ENCODE measurements at places on chromosomes 4 and X.

DNA sequence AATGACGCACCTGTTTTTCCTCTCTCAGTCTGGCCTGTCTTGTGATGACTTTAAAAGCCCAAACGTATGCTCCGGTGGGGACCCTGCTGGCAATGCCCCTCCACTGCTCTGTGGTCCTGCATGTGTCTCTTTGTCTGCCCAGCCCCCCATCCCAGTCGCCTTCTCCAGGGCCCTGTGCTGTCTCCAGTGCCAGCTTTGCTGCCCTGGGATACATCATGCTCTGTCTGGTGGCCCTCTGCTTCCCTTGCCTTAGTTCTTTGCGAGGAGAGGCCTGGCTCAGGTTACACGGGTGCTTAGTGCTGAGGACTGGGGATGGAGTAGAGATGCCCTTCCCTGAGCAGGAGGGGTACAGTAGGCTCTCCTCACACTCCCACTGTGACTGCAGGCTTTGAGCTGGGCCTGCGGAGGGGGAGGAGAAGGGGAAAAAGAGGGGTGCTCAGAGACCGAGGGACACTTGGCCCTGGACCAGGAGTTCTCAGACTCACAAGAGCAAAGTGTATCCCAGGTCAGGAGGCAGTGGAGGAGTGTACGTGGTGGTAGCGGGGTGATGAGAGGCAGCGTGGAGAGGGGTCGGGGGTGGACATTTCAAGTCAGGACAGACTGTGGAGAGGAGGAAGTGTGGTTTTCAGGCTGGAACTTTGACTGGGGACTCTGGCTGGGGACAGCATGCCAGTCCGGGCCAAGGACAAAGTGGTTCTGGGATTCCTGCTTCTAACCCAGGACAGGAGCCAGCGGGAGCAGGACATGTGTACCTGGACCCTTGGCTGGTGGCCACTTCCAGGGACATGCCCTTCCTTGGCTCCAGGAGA lies 2.8 kb downstream of the APLN start:
- DNase-seq = no peak

GRCh38 chrX:87518504-87518903 lies 902 bp downstream of the KLHL4 start:
- DNase-seq = no peak

DNA sequence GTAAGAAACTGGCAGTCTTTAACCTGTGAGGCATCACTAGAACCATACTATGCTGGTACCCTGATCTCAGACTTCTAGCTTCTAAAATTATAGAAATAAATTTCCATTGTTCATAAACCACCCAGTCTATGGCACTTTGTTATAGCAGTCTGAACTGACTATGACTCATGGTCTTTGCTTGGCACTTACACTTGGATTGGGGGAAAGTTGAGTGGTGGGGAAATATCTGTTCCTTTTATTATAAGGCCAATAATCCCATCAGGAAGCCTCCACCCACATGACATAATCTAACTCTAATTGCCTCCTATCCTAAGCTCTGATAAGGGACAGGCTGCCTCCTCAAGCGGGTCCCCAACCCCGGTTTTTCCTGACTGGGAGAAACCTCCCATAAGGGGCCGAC lies 61.4 kb upstream of the PACRGL start:
- no peak for DNase-seq

- no peak for DNase-seq
These were observed 473.8 kb downstream of the ACTRT1 start for GRCh38 chrX:127578395-127578794.

GRCh38 chr4:114257501-114257900 lies 278.1 kb upstream of the ARSJ start:
- no peak for DNase-seq

GRCh38 chr4:122300776-122301175 lies 78.0 kb upstream of the ADAD1 start:
- DNase-seq = no peak

- DNase-seq = no peak
These were observed 1.8 kb downstream of the SPIN4 start for GRCh38 chrX:63349307-63349706.

GRCh38 chr4:784401-785331 lies 41.3 kb downstream of the CPLX1 start:
- DNase-seq = no peak

- no peak for DNase-seq
These were observed 117.4 kb upstream of the ZC4H2 start for GRCh38 chrX:65093658-65094057.

GRCh38 chrX:41167888-41168287 lies 82.6 kb downstream of the USP9X start:
- DNase-seq = no peak

- no peak for DNase-seq
These were observed 413.8 kb downstream of the FAT4 start for GRCh38 chr4:125728568-125728967.

DNA sequence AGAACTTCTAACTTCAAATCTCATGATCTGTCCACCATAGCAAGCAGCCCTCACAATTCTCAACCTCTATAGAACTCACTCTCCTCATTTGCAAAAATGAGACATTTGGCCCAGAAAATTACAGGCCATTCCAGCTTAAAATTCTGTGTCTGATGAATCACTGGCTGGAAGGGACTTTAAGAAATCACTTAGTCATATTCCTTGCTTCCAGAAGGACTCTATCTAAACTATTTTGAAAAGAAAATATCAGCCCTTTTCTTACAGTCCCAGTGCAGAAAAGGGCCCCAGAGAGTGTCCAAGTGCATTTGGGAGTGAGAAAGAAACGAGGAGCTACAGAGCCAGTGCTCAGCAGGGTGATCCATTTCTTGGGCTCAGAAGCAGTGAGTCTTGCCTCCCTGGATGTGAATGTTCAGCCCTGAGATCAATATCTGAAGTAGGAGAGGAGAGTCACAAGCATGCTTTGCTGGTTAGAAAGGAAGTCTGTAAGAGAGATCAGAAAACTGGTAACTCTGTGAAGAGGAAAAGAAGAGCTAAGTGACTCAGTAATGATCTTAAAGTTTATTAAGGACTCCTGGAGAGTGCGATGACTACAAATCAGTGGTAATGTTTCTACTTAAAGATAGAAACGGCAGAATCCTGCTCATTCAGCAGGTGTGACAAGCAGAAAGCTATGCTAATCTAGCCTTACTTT lies 139.8 kb downstream of the PALLD start:
- no peak for DNase-seq

GRCh38 chrX:133636009-133636408 lies 220.7 kb upstream of the GPC4 start:
- no peak for DNase-seq

- DNase-seq = no peak
These were observed 17.1 kb upstream of the CD40LG start for GRCh38 chrX:136630881-136631280.

- no peak for DNase-seq
These were observed 54.3 kb downstream of the CHRDL1 start for GRCh38 chrX:110741213-110741796.

GRCh38 chrX:24902806-24903205 lies 113.0 kb downstream of the ARX start:
- DNase-seq = no peak

DNA sequence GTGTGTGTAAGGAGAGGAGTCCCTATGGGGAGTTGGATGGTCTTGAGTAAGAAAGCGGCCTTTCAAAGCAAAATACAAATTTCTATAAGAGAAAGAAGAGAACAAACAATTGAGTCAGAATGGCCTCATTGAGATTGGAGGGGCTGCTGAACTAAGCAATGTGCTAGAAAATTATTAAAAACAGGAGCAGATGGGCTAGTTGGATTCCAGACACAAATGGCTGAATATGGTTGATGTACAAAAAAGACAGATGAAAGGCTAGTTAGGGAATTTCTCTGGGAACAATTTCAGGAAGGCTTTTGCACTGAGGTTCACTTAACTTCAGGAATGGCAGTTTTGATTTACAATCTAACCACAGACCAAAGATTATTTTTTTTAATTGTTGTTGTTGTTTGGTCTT lies 1806.8 kb upstream of the TENM3 start:
- no peak for DNase-seq

GRCh38 chrX:130071611-130072344 lies 38.5 kb downstream of the ELF4 start:
- no peak for DNase-seq

DNA sequence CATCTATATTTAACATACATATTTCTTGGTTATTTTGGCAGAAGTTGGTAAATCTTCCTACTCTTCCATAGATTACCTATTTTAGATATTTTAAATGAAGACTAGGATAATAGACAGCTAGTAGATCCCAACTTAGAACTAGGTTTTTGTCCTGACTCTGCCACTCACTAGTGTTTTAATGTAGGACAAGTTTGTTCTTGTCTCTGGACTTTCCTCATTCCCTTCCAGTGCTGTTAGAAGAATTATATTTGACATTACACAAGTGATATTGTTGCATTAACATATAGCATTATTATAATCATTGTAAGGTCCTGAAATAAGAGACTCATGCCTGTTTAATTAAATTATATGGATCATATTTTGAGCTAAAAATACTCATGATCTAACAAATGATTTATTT lies 24.1 kb upstream of the ALB start:
- DNase-seq = no peak

GRCh38 chr4:98674404-98675173 lies 16.2 kb upstream of the TSPAN5 start:
- DNase-seq = no peak

All from activated T-cell treated with anti-CD3 and anti-CD28 coated beads for 1 hour (primary cell).